ENCODE measurements at places on chromosomes 1 and 21.

DNA sequence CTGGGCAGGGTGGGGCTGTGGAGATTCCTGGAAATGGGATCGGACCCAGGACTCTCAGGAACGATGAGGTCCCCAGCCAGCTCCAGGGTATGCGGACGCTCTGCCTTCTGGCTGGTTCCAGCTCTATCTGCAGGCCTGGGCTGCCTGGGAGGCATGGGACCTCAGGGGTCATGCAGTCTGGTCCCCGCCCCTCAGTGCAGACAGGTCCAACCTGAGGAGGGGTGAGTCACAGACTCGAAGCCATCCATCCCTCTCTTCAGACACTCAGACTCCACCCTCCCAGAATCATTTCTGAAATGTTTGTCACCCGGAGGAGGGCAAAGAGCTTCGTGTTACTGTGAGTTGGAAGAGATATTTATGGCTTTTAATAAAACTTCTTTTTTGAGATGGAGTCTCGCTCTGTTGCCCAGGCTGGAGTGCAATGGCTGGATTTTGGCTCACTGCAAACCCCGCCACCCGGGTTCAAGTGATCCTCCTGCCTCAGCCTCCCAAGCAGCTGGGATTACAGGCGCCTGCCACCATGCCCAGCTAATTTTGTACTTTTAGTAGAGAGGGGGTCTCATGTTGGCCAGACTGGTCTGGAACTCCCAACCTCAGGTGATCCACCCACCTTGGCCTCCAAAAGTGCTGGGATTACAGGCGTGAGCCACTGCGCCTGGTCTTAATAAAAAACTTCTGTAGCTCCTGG lies 5.9 kb upstream of the MYOM3 start:
- no peak for DNase-seq

- no peak for DNase-seq
These were observed 1010.3 kb downstream of the AMY1C start for GRCh38 chr1:104760017-104760416.

- DNase-seq, result no peak
These were observed 22.9 kb downstream of the RRP1 start for GRCh38 chr21:43812139-43812821.

- no peak for DNase-seq
These were observed 39.9 kb upstream of the ABCA4 start for GRCh38 chr1:94160811-94161210.

- DNase-seq, result peak; percentile 59
These were observed 462.3 kb upstream of the NFIA start for GRCh38 chr1:60620087-60620486.

DNA sequence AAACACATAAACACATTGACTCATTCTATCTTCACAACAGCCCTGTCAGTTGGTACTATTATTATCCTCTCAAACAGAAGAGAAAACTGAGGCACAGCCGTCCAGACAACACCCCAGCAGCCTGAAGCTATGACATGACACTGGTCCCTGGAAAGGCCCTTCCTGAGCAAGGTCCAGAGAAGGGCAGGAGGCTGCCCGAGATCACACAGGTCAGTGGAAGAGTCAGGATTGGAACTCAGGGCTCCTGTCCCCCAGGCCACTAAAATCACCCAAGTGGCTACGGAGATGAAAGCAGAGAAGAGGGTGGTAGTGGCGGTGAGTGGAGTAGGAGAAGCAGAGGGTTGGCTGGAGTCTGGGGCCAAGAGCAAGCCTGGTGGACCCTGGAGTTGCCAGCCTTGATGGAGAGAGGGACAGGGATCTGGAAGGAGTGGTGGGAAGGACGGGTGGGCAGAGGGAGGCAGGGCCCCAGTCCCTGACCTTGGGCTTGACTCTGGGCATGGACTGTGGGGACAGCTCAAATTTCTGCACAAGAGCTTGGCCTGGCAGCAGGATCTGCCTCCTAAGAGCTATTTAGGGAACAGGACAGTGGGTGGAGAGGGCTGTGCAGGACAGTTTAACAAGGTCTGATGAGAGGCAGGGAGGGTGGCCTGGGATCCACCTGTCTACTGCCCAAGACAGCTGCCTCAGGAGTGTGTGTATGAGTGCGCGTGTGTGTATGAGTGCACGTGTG lies 15.8 kb downstream of the MYOM3 start:
- no peak for DNase-seq

- DNase-seq, result no peak
These were observed 167.0 kb upstream of the USP25 start for GRCh38 chr21:15562748-15563147.

GRCh38 chr1:33949570-33949969 lies 85.7 kb downstream of the HMGB4 start:
- no peak for DNase-seq

GRCh38 chr1:2199042-2199810 lies 4.7 kb upstream of the FAAP20 start:
- peak; percentile 59 for DNase-seq

- DNase-seq, result no peak
These were observed 32.2 kb downstream of the EVI5 start for GRCh38 chr1:92752719-92753118.

DNA sequence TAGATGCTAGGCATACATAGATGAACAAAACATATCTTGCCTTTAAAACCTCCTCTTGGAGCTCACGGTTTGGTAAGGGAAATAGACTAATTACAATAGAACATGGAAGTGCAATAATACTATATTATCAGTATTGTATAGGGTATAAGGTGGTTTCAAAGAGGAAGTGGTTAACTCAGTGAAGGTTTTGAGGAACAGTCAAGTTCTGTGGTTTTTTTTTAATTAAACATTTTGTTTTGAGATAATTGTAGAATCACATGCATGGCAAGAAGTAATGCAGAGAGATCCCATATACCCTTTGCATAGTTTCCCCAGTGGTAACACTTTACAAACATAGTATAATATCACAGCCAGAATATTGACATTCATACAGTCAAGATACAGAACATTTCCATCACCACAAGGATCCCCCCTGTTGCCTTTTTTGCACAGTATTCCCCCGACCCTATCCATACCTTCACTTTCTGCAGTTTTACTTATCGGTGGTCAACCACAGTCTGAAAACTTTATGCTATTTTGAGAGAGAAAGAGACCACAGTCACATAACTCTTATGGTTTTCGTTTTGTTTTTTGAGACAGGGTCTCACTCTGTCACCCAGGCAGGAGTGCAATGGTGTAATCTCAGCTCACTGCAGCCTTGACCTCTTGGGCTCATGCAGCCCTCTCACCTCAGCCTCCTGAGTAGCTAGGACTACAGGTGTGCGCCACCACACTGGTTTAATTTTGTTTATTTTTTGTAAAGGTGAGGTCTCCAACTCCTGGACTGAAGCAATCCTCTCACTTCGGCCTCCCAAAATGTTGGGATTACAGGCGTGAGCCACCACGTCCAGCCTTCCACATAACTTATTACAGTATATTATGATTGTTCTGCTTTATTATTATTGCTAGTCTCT lies 60.5 kb upstream of the KIAA1614 start:
- DNase-seq, result no peak

GRCh38 chr21:23921670-23922418 lies 1685.4 kb downstream of the MRPL39 start:
- no peak for DNase-seq

- DNase-seq, result peak; percentile 18
These were observed 735 bp downstream of the TTC13 start for GRCh38 chr1:230977761-230978490.

DNA sequence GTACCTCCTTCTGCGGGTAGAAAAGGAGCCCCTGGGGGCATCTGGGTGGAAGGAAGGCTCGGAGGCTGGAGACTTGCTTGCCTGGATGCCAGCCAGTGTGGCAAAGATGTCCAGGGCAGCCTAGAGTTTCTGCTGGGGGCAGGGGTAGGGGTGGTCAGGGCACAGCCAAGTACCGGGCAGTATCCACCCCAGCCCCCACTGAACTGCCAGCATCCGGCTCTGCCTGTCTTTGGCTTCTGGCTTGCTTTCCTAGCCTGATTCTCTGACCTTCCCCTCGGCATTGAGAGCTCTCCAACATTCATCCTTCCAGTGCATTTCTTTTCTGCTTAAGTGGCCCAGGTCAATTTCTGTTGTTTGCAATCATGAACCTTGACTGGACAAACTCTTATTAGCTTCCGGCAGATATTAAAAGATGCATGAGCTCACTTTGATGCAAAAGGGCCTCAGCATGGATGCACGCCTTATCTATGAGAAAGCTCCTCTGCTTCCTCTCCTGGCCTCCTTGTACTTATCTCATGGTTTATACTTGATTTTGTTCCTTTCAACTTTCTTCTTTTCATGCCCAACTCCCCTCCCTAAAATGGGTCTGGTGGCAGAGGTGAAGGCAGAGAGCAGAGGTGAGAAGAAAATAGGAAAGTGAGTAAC lies 116.9 kb downstream of the HLCS start:
- peak; percentile 45 for DNase-seq

- peak; percentile 11 for DNase-seq
These were observed 127.7 kb downstream of the SPATA46 start for GRCh38 chr1:162248854-162249535.

DNA sequence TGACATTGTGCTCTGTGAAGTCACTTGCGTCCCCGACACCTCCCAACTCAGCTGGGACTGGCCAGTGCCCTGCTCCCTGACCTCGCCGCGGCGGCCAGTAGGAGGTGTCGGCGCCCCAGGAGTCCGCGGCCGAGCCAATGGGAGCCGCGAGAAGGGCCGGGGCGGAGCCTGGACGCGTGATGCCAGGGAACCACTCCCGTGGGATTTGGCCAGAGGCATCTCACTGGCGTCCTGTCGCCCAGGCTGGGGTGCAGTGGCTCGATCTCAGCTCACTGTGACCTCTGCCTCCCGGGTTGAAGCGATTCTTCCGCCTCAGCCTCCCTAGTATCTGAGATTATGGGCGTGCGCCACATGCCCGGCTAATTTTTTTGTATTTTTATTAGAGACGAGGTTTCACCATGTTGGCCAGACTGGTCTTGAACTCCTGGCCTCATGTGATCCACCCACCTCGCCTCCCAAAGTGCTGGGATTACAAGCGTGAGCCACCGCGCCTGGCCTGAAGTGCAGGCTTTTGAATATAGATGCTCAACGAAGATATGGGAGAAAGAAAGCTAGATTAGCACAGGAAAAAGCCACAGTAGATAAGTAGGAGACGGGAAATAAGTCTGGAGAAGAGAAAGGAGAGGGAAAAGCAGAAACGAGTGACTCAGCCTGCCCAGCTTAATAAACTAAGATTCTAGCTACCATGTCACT lies 38.0 kb downstream of the ZBTB8OS start:
- peak; percentile 98 for DNase-seq

- DNase-seq, result no peak
These were observed 89.4 kb upstream of the B3GALT2 start for GRCh38 chr1:193275773-193276172.

- DNase-seq, result no peak
These were observed 30.1 kb upstream of the DNAJC6 start for GRCh38 chr1:65279070-65279779.

DNA sequence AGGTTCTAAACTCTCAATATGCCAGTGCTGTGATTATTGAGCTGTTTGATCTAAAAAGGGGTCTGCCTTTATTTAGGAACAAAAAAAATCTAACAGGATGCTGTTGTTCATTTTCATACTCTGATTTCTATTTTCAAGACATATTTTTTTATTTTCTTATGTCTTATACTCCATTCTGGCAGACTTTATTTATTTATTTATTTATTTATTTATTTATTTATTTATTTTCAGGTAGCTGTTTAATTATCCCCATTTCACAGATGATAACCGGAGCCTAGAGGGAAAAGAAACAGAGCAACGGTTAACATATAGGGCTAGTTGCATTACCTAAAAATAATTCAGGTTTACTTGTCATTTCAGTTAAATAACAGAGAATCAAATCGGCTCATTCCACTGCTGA lies 174.4 kb downstream of the CENPF start:
- no peak for DNase-seq

- DNase-seq, result no peak
These were observed 178.4 kb upstream of the CXADR start for GRCh38 chr21:17334484-17334883.

GRCh38 chr1:242524571-242525359 lies at the start of gene PLD5:
Gene PLD5, minus strand, starts transcription at chr1:242524697.
- DNase-seq, result peak; percentile 16

- no peak for DNase-seq
These were observed 602 bp upstream of the RIMKLA start for GRCh38 chr1:42379794-42380585.

DNA sequence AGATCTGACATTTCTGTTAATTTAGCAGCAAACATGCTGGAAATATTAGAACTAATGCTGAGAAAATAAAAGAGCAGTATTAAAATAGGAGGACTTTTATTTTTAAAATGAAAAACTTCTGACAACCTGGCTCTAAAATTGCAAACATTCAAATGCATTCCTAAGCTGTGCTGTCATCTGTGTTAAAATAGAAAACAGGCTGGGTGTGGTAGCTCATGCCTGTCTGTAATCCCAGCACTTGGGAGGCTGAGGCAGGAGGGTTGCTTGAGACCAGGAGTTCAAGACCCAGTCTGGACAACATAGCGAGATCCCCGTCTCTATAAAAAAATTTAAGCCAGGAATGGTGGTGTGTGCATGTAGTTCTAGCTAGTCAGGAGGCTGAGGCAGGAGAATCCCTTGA lies 44.6 kb downstream of the MIGA1 start:
- no peak for DNase-seq

GRCh38 chr1:87024936-87025540 lies 110.6 kb downstream of the HS2ST1 start:
- no peak for DNase-seq

DNA sequence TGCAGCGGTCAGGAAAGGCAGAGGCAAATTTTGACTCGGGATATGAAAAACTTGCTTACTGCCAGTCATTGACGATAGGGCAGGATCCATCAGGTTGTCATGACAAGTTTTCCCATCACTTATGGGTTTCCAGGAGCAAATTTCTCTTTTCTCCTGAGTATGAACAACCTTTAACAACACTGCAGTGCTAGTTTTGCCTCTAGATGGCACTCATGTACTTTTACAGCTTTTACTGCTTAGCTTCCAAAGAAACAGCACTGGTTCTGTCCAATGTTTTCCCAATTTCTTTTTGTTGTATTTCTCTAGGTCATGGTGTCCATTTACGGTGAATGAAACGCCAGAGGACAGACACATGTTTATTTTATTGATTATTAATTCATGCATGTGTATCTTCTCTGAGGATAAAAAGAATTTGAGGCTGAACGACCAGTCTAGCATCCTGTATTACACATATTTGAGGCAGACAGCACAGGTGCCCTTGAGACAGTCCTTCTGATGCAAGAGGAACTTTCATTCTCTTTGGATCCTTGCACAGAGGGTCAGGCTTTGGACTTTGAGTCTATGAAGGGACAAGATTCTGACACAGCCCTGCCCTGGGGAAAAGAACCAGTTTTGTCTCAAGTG lies 112.3 kb upstream of the TRABD2B start:
- no peak for DNase-seq
